ENCODE measurements at places on chromosomes 1 and 21. TPM values are rescaled to one million over a fixed set of nuclear protein-coding genes. Genes with fewer than 3 reads are reported as not detected.
A peak's percentile ranks its signal among the peaks of the same experiment; 100 is the strongest.

DNA sequence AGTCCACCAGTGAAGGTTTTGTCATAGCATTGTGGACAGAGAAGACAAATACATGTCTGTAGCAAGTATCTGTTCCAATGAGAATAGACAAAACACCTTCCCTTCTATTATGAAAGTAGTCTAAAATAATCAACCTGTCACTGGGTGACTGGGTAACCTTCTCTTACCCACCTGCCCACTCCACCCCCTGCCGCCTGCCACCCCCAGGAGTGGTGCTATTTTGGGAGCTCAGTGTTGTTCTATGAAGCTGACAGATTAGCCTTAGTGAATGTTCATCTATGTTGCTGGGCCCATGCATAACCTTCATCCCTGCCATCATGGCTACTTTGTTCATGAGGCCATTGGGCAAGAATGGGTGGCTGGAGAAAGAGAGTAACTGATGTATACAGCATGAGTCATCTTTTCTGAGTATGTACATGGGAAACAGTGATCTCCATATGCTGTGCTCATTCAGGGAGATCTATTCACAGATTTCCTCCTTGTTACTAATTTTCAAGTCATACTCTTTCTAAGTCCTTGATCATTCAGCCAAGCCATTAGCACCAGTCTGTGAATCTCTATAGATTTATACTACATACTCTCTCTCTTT, 24.8 kb downstream of the MARK1 start:
- no peak overlapping the region for H3K27ac ChIP-seq
- H3K27me3 ChIP-seq, result no peaks in the 10 kb centered on the region
- no peak overlapping the region for H3K4me3 ChIP-seq
- H3K4me1 ChIP-seq, result no peaks in the 10 kb centered on the region
- no peak for DNase-seq
- H3K36me3 ChIP-seq, result no peaks in the 10 kb centered on the region

DNA sequence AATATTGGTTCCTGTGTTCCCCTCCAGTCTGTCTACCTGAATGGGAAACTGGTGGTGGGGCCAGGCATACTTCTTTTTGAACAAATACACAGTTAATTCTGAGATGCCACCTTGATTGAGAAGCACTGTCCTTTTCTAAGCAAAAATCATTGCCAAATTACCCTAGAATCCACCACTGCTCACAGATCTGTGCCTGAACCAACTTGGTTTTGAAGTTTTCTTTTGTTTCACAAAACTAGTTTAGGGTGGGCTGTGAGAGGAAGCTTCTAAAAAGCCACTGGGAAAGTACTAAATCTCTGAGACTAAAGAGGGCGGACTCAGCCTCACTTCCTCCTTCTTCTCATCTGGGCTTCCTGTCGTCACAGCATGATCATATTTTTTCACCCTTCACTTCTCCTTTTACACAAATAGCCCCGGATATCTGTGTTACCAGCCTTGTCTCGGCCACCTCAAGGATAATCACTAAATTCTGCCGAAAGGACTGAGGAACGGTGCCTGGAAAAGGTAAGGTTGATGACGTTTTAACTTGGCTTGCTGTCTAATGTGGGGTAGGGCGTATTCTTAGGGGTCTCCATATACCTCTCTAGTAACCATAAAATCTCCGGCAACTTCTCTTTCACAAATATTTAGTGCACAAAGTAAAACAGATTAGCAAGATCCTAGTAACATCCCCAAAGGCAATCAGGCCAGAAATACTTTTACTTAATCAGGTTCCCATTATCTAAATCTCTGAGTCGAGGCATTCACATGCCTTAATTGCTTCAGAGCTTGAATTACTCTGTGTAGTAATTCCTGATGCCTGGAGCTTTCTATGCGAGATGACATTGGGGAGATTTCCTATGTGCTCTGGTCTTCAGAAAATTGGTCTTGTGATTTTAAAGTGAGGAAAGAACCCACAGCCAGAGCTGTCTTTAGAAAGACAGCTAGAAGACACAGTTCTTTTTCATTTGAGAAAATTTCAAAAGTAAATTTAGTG, at the start of gene CD53:
CD53 (plus strand) TSS at position 404 of the 976 bp plus-strand sequence. CDS start 18,261 bp downstream, outside the sequence.
- H3K4me1 ChIP-seq, result no peaks in the 10 kb centered on the region
- no peak for DNase-seq
- no peaks in the 10 kb centered on the region for H3K27me3 ChIP-seq
- H3K27ac ChIP-seq, result peak within 1 kb of the TSS; percentile 60
- H3K4me3 ChIP-seq, result no peak within 1 kb of the TSS

- no peak overlapping the region for H3K4me3 ChIP-seq
- H3K4me1 ChIP-seq, result no peaks in the 10 kb centered on the region
- DNase-seq, result no peak
- H3K36me3 ChIP-seq, result peaks cover 62% of the 10 kb centered on the region
- no peaks in the 10 kb centered on the region for H3K27me3 ChIP-seq
- no peak overlapping the region for H3K27ac ChIP-seq
Observed at GRCh38 chr1:12300706-12301105, 70.9 kb downstream of the VPS13D start.

The CFHR4 gene
- not detected for total RNA-seq

The SPTA1 gene
- total RNA-seq, result not detected

The MEX3A gene
- total RNA-seq, result 0.27 TPM
